ENCODE measurements at places on chromosomes 2 and 18.

DNA sequence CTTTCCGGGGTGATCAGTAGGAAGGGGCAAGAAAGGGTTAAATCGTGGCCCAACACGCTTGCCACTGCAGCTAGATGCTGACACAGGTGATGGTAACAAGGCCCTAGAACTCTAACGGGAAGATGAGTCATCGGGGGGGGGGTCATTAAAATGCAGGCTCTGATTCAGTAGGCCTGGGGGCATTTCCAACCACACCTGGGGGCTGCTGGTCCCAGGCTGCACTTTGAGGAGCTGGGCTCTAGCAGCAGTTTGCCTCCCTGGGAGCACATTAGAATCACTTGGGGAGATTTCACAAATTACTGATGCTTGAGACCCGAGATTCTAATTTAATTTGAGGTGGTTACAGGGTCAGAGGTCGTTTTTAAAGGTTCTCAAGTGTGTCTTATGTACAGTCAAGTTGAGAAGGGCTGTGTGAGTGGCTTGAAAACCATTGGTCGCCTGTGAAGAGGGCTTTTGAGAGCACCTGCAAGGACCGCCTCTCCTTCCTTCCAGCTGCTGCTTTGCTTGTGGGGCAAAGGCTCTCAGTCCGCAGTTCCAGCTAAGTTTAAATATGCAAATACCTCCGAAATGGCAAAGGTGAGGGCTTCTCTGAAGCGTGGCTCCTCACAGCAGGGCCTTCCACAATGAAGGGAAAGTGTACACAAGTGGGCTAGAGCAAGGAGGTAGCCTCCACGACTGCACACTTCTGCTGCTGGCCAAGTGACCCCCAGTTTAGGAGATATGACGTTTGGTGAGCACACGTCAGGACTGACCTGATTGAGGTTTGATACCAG lies 128.0 kb upstream of the MSH6 start:
- DNase-seq = no peak

DNA sequence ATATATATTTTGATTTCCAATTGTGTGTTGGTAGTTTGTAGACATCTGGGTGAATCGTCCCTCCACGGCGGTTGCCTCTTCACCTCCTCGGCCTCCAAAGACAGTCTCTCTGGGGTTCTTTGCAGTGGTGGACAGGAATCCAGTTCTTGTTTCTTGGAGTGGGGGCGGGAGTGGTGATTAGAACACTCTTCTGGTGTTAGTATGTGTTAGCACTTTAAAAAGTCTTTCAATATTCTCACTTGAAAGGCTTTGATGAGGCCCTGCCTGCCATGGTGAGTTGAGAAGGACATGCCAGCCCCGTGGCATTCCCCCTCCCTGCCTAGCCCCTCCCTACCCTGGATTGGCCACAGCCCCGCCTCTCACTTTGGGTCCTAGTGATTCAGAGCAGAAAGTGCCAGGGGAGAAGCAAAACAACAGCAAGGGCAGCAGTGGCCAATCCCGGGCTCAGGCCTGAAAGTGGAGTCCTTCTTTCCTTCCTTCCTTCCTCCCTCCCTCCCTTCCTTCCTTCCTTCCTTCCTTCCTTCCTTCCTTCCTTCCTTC lies 316.8 kb upstream of the HS6ST1 start:
- peak; percentile 54 for DNase-seq

DNA sequence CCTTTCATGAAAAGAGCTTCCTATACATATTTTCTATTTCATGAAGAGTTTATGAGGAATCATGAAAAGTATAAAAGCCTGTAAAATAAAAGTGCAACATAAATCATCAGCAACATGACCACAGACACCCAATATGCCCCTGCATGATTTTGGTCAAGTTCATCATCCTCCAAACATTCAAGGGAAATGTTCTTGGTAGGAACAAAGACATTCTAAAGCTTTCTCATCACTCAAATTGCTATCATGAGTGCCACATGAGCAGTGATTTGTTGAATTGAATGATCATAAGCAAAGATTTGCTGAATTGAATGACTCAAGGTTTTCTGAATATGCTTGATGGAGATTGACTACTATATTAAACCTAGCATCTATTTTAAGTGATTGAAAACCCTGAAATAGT lies 172.2 kb downstream of the MBD2 start:
- no peak for DNase-seq

- DNase-seq = no peak
These were observed 16.9 kb downstream of the IL1RN start for GRCh38 chr2:113144259-113144658.

DNA sequence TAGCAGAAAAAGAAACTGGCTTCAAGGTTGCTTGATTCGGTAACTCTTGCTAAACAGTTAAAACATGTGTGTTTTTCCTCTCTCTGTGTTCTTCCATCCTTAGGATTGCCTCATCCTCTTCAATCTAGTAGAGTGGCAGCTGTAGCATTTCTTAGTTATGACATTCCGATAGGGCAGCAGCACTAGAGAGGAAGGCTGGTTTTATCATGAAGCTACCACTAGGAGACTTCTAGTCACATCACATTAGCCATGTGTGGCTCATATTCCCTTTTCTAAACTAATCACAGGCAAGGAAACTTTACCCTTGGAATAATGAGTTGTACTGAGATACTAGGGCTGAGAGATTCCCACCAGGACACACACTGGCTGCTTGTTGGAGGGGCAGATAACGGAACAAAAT lies 187.6 kb downstream of the DOK6 start:
- no peak for DNase-seq

DNA sequence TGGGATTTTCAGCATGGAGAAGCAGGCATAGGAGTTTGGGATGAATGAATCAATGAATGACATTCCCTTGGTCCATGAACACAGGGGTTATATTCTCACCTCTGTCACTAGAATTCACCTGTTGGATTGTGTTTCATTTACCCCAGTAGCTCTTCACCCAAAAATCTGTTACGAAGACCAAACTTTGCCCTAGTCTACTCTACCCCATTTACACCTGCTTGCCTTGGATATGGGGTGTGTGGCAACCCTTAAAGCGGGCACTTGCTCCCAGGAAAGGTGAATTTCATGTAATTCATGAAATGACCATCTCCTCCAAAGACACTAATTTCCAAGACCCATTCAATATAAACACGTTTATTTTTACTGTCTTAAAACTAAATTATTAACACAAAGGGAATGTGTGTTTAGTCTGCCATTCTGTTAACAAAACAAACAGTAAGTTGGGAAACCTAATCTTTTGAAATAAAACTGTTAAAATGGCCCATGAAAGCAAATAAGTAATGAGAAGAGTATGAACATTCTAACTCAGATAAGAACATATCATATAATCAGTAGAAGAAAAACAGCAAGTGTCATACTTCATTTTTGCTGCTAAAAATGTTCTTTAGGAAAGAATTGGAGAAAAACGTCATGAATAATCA lies 268.0 kb downstream of the NAPG start:
- DNase-seq = no peak

DNA sequence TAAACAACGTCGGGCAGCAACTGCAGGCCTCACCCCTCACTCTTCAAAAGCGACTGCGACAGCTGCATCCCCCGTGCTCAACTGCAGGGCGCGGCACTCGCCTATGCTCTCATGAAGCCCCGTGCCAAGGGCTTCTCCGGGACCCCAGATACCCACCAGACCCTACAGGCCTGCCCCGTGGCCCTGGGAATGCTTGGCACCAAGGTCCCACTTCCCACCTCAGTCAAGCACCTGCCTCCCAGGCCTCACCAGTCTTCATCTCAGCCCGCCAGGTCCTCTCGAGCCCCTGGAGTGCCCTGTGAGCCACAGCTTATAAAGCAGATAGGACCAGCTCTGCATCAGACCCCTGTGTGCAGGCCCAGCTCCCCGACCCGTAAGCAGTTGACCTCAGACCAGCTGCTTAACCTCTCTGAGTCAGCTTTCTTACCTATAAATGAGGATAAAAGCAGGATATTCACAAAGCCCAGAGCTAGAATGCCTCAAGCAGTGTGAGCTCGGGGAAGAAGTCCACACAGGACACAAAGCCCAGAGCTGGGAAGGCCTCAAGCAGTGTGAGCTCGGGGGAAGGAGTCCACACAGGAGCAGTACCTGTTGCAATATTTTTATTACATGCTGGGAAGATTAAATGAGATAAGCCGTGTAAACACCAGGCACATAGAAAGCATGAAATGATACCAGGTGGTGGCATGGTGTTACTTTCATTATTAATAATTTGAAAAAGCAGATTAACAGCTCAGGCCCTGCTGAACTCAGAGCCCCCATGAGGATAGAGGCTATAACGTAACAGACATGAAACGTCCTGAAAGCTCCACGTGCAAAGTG lies 96.9 kb downstream of the HDAC4 start:
- no peak for DNase-seq

DNA sequence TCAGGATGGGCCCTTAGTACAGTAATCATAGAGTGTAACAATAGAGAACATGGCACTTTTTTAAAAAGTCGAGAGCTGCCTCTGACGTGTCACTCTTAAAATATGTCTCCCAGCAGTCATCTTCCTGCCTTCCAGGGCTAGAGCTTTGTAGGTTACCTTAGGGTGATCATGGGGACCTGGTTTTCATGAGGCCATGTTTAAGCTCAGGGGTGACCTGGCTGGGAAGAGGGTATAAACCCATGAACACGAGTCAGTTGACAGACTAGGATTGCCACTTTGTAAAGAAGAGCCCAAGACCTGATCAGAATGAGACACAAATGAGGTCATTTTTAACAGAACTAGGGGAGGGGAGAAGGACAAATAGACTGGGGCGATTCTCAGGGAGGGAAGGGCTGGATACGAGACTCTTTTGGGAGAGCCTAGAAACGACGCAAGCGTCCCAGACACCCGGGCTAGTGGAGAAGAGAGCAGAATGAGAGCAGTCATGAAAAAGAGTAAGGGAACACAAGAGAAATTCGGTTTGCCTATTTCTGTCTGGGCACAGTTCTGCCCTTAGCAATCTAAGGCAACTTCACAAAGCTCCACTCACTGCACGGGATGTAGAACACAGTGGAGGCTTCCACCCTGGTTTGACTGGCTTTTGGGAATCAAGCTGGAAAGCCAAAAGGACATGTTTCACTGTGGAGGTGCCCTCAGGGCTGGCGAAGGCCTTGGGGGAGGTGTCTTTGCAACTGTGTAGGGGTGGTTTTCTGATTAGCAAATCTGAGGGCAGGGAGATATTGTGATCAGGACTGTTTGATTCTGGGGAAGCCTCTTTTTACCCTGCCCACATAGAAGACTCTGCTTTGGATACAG lies 1.8 kb upstream of the RAB31 start:
- DNase-seq = peak; percentile 54

DNA sequence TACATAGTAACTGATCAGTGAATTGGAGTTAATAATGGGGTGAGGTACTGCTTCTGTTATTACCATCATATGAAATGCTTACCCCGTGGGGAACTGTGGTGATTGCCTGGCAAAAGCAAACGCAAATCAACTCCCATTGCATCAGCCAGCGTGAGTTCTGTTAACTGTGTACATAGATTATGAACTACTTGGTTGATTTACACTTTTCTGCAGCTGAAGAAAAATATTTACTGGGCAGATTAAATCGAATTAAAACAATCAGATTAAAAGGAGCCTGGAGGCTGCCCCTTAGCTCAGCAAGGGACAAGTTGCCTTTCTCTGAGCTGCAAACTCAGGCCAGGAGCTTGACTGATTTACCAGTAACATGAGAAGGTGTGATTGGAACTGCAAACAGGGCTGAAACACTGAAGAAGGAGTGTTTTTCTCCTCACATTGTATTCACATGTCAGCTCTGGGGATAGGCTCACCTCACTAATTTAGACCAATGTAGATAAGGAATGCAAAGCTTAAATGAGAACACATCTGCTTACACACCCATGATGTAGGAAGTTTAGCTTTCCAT lies 220.1 kb downstream of the OSR1 start:
- DNase-seq = no peak

DNA sequence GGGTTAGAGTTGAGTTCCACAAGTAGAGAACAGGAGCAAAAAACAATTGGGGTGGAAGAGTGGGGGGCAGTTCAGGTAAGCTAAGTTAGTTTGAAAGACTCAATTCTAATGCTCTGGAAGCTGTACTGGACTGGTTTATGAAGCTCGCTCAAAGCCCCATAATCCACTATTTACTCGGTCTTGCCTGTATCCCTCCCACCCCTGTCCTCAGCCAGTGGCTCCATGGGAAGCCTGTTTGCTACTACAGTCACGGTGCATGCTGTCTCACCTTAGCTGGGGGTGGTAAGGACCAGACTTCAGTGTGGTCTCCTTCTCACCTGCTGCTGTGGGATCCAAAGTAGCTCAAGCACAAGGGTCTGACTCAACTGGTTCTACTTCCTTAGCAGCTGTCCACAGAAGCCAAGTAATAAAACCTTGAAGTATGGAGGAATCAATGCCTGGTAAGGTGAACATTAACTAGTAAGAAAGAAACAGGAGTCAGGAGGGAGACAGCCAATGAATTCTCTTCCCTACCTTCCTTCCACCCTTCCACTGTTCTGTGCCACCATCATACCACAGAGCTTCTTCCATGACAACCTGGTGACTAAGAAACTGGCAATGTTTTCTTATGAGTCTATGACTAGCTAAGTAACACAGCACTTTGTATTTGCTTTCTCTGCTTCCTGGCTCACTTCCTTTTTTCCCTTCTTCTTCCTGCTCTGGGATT lies 230.8 kb downstream of the SRBD1 start:
- peak; percentile 59 for DNase-seq

DNA sequence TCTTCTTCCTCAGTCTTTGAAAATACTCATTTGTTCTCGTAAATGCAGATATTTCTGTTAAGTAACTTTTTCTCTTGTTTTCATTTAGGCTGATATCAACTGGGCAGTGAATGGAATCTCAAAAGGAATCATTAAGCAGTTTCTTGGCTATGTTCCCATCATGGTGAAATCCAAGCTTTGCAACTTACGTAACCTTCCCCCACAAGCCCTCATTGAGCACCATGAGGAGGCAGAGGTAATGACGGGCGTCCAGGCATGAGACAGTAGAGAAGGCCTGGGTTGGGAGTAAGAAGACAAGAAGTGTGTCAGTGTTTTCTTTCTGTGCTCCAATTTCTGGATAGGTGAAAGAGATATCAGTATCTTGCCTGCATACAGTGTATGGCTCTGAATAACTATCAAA lies 5.1 kb downstream of the POLR1B start:
- DNase-seq = no peak

Data from fibroblast of skin of scalp (primary cell).